Effector memory CD4-positive, alpha-beta T cell (primary cell): ENCODE measurements at places on chromosomes 1 and 21.

DNA sequence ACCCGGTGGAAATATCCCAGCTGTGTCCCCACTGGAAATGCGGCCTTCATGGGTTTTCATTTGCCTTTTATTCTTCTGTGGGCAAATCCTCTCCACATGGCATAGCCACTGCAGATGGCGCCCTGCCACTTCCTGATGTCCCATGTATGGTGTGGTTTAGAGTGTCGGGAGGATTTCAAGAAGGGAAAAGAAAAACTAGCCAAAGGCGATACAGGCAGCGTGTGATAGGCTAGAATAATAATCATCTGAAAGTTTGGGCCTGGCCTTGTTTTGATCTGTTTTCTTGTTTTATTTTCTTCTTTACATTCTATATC lies 123.6 kb downstream of the PEX14 start:
- H3K4me3 ChIP-seq: no peak overlapping the region
- H3K4me1 ChIP-seq: no peaks in the 10 kb centered on the region
- no peak for DNase-seq
- no peaks in the 10 kb centered on the region for H3K27me3 ChIP-seq
- peaks cover 3% of the 10 kb centered on the region for H3K36me3 ChIP-seq

GRCh38 chr1:78005755-78006154 lies 1.0 kb downstream of the DNAJB4 start:
- H3K4me1 ChIP-seq: no peaks in the 10 kb centered on the region
- no peak for DNase-seq
- no peak overlapping the region for H3K27ac ChIP-seq
- no peaks in the 10 kb centered on the region for H3K36me3 ChIP-seq
- no peaks in the 10 kb centered on the region for H3K27me3 ChIP-seq

GRCh38 chr1:245621589-245621988 lies 466.8 kb downstream of the KIF26B start:
- no peak for DNase-seq
- H3K27me3 ChIP-seq: no peaks in the 10 kb centered on the region
- no peak overlapping the region for H3K4me3 ChIP-seq
- H3K36me3 ChIP-seq: no peaks in the 10 kb centered on the region

- no peak for DNase-seq
- no peaks in the 10 kb centered on the region for H3K4me1 ChIP-seq
- H3K27ac ChIP-seq: no peak overlapping the region
Observed at GRCh38 chr1:179151908-179152682, 70.2 kb downstream of the TOR3A start.

- H3K4me3 ChIP-seq: no peak overlapping the region
- H3K4me1 ChIP-seq: no peaks in the 10 kb centered on the region
- DNase-seq: no peak
- no peaks in the 10 kb centered on the region for H3K27me3 ChIP-seq
- H3K36me3 ChIP-seq: no peaks in the 10 kb centered on the region
Observed at GRCh38 chr1:212098310-212098709, 62.8 kb downstream of the DTL start.

DNA sequence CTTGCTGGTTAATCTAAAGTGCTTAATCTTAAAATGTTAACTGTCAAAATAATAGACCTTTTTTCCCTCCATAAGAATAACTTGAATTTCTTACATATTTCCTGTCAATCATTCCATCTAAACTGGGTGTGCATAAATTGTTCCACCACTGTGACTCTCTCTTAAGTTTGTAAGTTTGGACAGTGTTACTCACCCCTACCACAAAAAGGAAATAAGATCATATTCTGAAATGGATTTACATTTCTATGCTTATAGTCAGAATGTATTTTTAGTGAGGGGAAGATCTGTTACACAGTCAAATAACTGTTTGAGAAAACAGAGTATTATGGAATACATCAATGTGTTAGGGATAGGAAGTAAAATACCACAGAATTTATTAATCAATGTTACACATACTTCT lies 109.6 kb upstream of the DPYD start:
- DNase-seq: no peak
- H3K4me1 ChIP-seq: no peaks in the 10 kb centered on the region
- no peaks in the 10 kb centered on the region for H3K27me3 ChIP-seq
- no peak overlapping the region for H3K4me3 ChIP-seq
- H3K36me3 ChIP-seq: no peaks in the 10 kb centered on the region
- H3K27ac ChIP-seq: no peak overlapping the region

GRCh38 chr1:9699361-9699760 lies 47.8 kb downstream of the PIK3CD start:
- no peak overlapping the region for H3K4me3 ChIP-seq
- H3K36me3 ChIP-seq: peaks cover 14% of the 10 kb centered on the region
- no peaks in the 10 kb centered on the region for H3K27me3 ChIP-seq
- DNase-seq: no peak
- no peak overlapping the region for H3K27ac ChIP-seq
- H3K4me1 ChIP-seq: peaks cover 18% of the 10 kb centered on the region

DNA sequence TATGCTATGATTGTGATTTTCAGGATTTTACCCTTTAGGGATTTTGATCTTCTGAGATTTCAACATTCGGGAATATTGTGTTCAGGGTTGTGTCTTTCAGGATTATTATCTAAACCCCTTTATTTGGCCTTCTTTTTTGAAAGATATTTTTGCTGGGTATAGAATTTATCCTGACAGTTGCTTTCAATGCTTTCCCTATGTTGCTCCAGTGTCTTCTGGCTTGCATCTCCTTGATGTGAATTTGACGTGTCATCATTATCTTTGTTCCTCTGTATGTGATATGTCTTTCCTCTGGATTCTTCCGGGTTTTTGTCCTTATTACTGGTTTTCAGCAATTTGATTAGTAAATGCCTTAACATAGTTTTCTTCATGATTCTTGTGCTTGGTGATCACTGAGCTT lies 25.9 kb upstream of the RIPK4 start:
- H3K27me3 ChIP-seq: no peaks in the 10 kb centered on the region
- H3K4me3 ChIP-seq: no peak overlapping the region
- H3K4me1 ChIP-seq: no peaks in the 10 kb centered on the region
- H3K36me3 ChIP-seq: no peaks in the 10 kb centered on the region

- no peaks in the 10 kb centered on the region for H3K27me3 ChIP-seq
- no peak overlapping the region for H3K27ac ChIP-seq
- H3K4me1 ChIP-seq: no peaks in the 10 kb centered on the region
- H3K4me3 ChIP-seq: no peak overlapping the region
Observed at GRCh38 chr1:161100556-161100955, 2.4 kb downstream of the KLHDC9 start.

DNA sequence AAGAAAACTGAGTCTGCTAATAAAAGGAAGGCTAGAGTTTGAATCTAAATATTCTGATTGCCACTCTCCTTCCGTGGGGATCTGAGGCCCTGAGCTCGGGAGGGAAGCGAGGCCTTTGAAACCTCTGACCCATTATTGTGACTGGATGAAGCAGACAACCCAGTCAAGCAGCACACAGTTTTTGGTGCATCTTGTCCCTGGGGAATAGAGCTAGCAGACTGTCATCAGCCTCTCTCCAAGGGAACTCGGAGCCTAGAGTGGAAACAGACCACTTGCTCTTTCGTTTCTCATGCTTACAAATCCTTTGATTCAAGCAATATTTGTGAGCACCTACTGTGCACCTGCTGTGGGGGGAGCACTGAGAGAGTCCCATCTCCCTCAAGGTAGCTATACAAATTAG lies 133.2 kb upstream of the KLHDC7A start:
- H3K4me1 ChIP-seq: no peaks in the 10 kb centered on the region
- no peak overlapping the region for H3K4me3 ChIP-seq
- H3K27ac ChIP-seq: no peak overlapping the region
- no peaks in the 10 kb centered on the region for H3K36me3 ChIP-seq
- no peaks in the 10 kb centered on the region for H3K27me3 ChIP-seq
- DNase-seq: no peak

GRCh38 chr21:33948096-33948950 lies 32.7 kb upstream of the ATP5PO start:
- DNase-seq: peak; percentile 79
- H3K27me3 ChIP-seq: no peaks in the 10 kb centered on the region
- peaks cover under 1% of the 10 kb centered on the region for H3K36me3 ChIP-seq
- H3K4me1 ChIP-seq: peaks cover 46% of the 10 kb centered on the region

- H3K27ac ChIP-seq: peak overlapping the region; percentile 27
- peaks cover 39% of the 10 kb centered on the region for H3K4me1 ChIP-seq
- no peaks in the 10 kb centered on the region for H3K27me3 ChIP-seq
- H3K4me3 ChIP-seq: no peak overlapping the region
- no peaks in the 10 kb centered on the region for H3K36me3 ChIP-seq
- peak; percentile 64 for DNase-seq
Observed at GRCh38 chr1:181149326-181150125, 61.0 kb downstream of the IER5 start.

GRCh38 chr1:18414321-18414720 lies 66.4 kb upstream of the KLHDC7A start:
- H3K27me3 ChIP-seq: no peaks in the 10 kb centered on the region
- H3K27ac ChIP-seq: no peak overlapping the region
- H3K36me3 ChIP-seq: no peaks in the 10 kb centered on the region
- no peak for DNase-seq
- no peaks in the 10 kb centered on the region for H3K4me1 ChIP-seq
- no peak overlapping the region for H3K4me3 ChIP-seq

DNA sequence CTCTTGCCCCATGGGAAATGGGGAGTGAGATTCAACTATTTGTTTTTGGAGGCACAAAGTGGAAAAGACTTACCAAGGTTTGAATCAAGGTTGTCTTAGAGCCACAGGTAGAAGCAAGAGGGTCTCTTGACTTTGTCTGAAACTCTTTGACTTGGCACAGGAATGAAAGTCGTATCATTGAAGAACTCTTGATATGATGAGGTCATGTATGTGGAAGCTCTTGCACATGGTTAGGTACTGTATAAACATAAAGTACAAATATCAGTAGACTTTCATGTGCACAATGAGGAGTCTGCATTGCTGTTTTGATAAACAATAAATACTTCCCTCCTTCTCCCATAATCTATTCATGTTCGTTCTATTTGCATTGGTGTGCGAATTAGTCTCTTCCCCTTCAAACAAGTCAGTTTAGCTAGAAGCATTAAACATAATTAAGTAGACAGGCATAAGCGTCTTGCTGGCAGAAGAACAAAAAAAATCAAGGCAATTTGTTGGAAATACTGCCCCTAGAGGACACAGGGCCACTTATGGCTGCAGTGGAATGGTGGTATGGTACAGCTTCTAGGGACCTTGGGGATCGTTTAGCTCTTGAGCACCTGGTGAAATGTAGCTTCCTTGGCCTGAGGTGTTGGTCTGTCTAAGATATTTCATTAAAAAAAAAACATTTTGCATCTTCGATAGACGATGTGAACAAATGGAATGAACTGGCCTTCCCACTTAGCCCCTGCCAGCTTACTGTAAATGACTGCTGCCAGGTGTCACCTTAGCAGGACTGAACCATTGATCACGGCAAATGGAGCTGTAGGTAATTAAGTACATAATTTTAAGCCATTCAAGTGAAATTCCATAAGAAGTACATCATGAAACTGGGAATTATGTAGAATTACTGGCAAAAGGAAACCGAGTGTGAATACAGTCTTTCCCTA lies 218.0 kb upstream of the GALNT2 start:
- no peak overlapping the region for H3K4me3 ChIP-seq
- H3K36me3 ChIP-seq: no peaks in the 10 kb centered on the region
- no peaks in the 10 kb centered on the region for H3K4me1 ChIP-seq
- no peak overlapping the region for H3K27ac ChIP-seq

DNA sequence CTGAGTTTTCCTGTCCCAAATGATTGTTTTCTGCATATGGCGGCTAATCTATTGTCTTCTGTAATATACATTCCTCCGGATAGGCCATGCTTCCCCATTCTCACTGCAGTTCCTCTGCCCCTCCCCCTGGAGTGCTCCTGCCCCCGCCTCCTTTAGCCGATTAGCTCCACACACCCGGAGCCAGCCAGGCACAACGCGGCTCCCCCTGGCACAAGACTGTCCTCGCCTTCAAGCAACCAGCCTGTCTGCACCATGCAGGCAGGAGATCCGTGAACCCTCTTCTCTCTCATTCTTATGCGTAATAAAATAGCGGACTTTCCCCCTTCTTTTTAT lies 18.0 kb downstream of the SERTAD4 start:
- H3K4me1 ChIP-seq: peaks cover 18% of the 10 kb centered on the region
- H3K27me3 ChIP-seq: peaks cover 40% of the 10 kb centered on the region
- no peak for DNase-seq
- H3K27ac ChIP-seq: no peak overlapping the region
- no peaks in the 10 kb centered on the region for H3K36me3 ChIP-seq
- H3K4me3 ChIP-seq: no peak overlapping the region

DNA sequence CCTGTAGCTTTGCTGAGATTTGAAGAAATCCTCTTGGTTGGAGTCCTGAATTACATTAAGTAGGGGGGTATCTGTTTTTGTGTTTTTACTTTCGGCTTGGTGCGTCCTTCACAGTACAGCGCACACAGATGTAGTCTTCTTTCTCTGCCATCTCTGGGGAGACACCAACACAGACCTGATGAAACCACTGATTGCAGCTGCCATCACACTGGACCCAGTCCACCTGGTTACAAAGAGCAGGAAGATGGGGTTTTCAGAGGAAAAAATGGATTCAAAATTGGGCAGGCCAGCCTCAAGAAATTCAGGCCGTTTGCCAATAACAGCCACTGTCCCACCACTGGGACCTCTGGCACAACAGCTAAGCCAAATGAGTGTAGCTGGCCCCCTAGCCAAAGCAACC lies 18.7 kb upstream of the SYT2 start:
- H3K27me3 ChIP-seq: no peaks in the 10 kb centered on the region
- peaks cover 55% of the 10 kb centered on the region for H3K36me3 ChIP-seq
- no peak overlapping the region for H3K4me3 ChIP-seq
- no peak for DNase-seq

DNA sequence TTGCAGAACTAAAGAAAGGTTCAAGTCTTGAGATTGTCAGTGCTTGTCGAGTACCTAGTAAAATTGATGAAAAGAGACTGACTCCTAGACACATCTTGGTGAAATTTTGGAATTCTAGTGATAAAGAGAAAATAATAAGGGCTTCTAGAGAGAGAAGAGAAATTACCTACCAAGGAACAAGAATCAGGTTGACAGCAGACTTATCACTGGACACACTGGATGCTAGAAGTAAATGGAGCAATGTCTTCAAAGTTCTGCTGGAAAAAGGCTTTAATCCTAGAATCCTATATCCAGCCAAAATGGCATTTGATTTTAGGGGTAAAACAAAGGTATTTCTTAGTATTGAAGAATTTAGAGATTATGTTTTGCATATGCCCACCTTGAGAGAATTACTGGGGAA lies 16.3 kb downstream of the L1TD1 start:
- DNase-seq: no peak
- H3K4me1 ChIP-seq: no peaks in the 10 kb centered on the region
- no peak overlapping the region for H3K4me3 ChIP-seq
- H3K36me3 ChIP-seq: no peaks in the 10 kb centered on the region
- no peak overlapping the region for H3K27ac ChIP-seq
- H3K27me3 ChIP-seq: no peaks in the 10 kb centered on the region
